Stomach (tissue), 19 donors: ENCODE measurements at places on chromosomes 5 and 9.

DNA sequence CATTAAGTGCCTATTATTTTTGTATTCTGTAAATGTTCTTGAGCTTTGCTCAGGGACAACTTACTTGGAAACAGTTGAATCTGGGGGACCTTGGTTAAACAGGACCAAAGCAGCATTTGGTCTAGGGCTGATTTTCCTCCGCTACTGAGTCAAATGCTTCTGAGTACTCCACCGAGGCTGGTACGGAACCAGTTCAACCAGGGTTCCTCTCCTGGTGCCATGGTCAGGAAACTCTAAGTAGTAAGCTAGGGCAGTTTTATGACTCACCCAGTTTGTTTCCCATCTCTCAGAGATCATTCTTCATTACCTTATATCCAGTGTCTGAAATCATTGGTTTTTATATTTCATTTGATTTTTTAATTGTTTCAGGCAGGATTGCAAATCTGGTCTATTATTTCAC is 111.9 kb upstream of the TNFAIP8 start:
- no peak for DNase-seq

- peak; percentile 50 for DNase-seq
Measured at GRCh38 chr9:79671558-79671957, 99.8 kb downstream of the TLE4 start.

- DNase-seq: peak; percentile 37
Measured at GRCh38 chr9:134171316-134172197, 7.2 kb upstream of the RNU6ATAC start.

DNA sequence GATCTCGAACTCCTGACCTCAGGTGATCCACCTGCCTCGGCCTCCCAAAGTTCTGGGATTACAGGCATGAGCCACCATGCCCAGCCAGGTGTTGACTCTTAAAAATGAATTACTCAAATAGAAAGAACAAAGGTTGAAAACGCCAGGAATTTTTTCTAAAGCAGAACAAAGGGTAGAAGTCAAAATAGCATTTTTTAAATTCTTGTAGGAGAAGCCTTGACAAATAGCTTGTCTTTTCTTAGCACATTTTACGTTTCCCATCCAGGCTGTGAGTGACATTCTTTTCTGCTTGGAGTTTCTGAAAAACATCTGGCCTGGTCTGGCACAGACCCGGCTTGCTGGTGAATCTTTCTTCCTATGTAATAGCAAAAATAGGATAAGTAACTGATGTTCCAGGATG is 169.4 kb upstream of the ZNF462 start:
- DNase-seq: no peak

DNA sequence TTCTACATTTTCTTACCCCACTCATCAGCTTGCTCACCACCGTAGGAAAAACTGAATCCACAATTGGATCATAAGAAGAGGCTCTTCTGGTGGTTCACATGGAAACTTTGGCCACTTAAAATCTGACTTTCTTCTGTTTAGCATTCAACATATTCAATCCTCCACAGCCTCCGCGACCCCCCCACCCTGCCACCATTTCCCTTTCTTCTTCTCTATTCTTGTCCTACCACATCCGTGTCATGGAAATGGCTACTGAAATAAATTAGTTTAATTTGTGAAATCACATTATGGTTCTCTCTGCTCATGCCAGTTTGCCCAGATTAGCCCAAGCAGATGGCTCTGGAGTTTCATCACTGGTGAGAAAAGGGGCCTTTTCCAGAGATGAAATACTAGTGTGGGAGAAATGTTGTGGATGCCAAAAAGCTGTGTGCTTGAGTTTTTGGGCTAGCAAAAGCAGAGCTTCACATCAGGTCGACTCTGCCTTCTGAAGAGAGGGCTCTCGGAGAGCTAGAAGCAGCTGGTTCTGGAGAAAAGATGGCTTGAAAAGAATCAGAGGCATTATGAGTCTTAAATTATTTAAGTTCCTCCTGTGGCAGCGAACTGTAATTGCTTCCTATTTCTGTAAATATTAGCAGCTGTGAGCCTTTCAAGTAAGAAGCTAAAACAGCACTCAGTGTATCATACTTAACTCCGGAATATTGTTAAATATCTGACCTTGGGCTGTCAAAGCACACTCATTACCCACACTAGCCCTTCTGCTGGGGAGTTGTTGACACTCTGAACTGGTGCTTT is 107.1 kb downstream of the MAT2B start:
- DNase-seq: peak; percentile 16

- peak; percentile 24 for DNase-seq
Measured at GRCh38 chr9:13587571-13587970, 308.1 kb upstream of the MPDZ start.

- DNase-seq: no peak
Measured at GRCh38 chr5:132405646-132406045, 36.1 kb downstream of the SLC22A5 start.

GRCh38 chr5:170755679-170756456 is 27.7 kb upstream of the GABRP start:
- DNase-seq: peak; percentile 85

DNA sequence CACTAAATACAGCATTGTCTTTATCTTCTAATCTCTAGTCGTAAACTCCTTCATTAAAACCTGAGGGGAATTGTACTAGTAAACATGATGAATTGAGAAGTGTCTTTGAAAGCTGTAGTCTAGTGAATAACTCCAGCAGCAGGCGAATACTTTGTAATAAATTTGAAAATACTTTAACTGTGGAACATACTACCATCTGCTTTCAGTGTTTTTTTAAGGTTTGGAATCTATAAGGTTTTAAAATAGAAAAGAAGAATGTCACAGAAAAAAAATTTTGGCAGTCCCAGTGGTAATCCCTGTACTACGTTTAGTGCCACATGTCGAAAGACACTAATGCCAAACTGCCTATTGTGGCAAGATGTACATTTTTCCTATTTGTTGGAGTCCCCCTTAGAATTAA is 379.0 kb upstream of the NUDT12 start:
- no peak for DNase-seq
